ENCODE measurements at places on chromosomes 3 and 15. TPM values are rescaled to one million over a fixed set of nuclear protein-coding genes. Genes with fewer than 3 reads are reported as not detected.

KCNH8 gene
- not detected for polyA plus RNA-seq

LCTL gene
- 7.0 TPM for polyA plus RNA-seq

DNASE1L3 gene
- not detected for polyA plus RNA-seq

GAP43 gene
- polyA plus RNA-seq, result 1.2 TPM

KLHL40 gene
- not detected for polyA plus RNA-seq

CELF6 gene
- 0.10 TPM for polyA plus RNA-seq

IQCF5 gene
- polyA plus RNA-seq, result not detected

PTPN23 gene
- 2.9 TPM for polyA plus RNA-seq

NR2E3 gene
- 0.16 TPM for polyA plus RNA-seq

CSPG5 gene
- not detected for polyA plus RNA-seq

GRCh38 chr3:71984843-71985613 is 200.1 kb upstream of the PROK2 start:
- no peak for DNase-seq

- DNase-seq, result no peak
These were observed 251.9 kb upstream of the TGFBR2 start for GRCh38 chr3:30354513-30354912.

DNA sequence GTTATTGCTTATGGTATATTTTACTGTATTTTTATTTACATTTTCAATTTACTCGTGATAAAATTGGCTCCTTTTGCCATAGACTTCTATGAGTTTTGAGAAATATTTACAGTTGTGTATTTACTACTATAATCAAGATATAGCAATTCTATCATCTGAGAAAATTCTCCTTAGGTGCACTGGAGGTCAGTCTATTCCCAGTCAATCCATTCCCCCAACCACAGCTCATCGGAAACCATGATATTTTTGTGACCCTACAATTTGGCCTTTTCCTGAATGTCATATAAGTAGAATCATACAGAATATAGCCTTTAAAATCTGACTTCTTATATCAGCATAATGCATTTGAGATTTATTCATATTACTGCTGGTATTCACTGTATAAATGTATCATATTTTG is 114.7 kb upstream of the LRTM1 start:
- no peak for DNase-seq

- DNase-seq, result no peak
These were observed 3.1 kb downstream of the STAG1 start for GRCh38 chr3:136749091-136749490.

DNA sequence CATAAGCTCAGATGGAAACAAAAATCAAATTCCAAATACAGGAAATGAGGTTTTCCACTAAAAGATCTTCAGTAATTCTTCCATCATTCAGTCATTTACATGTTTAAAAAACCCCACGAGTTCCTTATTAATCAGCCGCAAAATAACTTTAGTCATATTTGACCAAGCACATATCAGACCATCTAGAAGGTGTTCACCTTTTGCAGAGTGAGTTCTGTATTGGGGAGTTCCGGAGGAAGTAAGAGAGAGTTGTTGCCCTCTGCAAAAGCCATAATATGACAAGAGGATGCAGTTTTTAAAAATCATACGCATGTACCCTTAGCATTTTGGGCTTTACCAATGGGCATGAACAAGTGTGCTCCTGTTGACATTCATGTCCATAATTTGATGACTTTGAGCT is 61.6 kb downstream of the CCR1 start:
- DNase-seq, result no peak

DNA sequence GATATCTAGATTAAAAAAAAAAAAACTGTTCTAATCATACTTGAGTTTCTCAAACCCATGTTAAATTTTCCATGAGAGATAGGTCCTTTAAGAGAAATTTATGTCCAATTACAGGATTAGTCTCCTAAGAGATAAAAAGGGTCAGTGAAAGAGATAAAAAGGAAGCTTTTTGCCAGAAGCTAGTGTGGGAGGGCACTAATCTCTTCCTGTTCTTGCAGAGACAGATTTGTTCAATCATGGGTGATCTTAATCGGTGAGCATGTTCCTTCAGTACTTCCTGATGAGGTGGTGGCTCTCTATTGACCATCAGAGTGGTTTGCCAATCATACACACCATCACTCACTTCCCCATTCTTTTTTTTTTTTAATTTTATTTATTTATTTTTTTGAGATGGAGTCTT is 16.9 kb upstream of the LPP start:
- DNase-seq, result no peak

DNA sequence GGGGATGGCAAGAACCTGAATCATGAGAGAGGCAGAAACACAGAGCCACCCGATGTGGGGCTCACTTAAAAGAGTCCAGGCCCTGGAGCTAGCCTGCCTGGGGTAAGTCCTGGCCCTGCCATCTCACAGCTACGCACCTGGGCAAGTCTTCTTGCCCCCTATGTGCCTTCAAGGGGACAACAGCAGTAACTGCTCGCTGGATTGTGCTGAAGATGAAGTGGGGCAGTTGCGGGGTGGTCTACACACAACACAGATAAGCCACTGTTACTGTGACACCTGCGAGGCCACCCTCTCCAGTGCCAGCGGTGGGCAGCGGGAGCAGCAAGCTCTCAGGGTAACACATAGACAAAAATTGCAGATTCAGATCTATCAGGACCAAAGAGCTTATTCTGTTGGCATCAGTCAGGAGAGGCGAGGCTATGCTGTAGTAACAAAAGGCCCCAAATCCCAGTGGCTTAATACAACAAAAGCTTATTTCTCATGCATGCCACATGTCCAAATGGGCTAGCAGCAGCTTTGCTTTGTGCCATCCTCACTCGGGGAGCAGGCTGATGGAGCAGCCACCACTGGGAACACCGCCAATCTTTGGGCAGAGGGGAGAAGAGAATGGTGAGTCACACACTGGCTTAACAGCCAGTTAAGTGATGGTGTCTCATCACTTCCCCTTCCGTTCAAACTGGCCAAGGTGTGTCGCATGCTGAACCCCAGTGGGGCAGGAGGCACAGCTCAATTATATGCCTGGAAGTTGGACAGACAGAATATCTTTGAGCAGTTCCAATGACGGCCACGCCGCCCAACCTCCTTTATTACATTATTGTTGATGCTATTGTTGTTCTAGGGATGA is 78.3 kb downstream of the WNT7A start:
- no peak for DNase-seq

GRCh38 chr15:74828835-74829234 is 2.4 kb downstream of the CPLX3 start:
- DNase-seq, result no peak
